ENCODE measurements at places on chromosomes 2 and 18.

DNA sequence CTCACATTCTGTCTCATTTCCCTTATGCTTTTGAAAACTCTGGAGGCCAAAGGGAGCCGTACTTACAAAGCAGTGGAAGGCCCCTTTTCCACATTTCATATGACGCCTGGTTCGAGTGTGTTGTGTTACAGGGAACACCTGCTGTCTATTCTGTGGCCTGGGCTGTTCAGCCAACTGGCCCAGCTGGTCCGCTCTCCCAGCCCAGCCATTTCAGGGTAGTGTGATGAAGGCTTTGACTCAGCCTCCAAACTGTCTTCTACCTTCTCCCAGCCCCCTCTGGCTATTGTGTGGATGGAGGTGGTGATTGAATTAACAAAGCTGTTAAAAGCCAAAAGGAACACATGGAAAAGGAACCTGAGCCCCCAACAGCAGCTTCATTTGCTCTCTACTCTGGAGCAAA, 233.8 kb downstream of the ICOS start:
- DNase-seq: no peak

- DNase-seq: peak; percentile 63
Observed at GRCh38 chr18:22186484-22186971, 17.1 kb downstream of the GATA6 start.

- no peak for DNase-seq
Observed at GRCh38 chr2:172861656-172862476, 126.2 kb downstream of the RAPGEF4 start.

DNA sequence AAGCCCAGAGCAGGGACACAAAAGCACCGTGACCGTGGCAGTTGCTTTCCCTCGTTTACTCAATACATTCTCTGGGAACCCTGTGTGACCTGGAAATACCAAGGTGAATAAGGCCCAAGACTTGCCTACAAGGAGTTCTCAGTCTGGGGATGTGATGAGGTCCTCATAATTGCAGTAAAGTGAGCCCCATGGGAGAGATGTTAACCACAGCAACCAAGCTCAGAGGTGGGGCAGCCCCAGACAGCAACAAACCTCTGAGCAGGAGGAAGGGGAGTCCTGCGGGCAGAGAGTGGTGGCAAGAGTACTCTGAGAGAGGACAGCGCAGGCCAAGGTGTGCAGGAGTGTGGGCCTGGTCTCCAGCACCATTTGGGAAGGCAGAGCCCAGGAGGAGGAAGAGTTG, 91.6 kb downstream of the TTC32 start:
- no peak for DNase-seq

GRCh38 chr2:135637456-135638087, 104.1 kb upstream of the UBXN4 start:
- DNase-seq: no peak

DNA sequence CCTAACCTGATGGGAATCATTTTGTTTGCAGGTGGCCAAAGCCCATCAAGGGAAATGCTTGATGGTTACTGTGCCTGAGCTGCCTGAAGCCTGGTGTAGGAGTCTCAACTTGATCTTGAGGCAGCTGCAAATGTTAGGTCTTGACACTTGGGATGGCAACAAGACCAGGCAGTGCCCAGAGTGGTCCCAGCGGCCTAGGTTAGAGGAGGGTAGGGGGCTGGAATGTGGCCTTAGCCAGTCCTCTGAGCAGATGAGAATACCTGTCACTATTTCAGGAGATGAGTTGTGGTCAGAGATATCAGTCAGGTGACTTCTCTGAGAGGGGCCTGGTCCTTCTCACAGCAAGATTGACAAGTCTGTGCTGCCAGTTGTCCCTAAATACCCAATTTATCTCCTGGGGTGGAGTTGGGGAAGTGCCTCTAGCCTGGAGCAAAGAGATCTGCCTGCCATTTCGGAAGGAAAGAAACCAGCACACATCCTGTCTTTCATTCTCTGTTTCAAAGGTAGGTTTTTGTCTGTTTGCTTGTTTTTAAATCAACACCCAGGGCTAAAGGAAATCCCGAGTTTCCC, 13.4 kb downstream of the SPTBN1 start:
- no peak for DNase-seq

DNA sequence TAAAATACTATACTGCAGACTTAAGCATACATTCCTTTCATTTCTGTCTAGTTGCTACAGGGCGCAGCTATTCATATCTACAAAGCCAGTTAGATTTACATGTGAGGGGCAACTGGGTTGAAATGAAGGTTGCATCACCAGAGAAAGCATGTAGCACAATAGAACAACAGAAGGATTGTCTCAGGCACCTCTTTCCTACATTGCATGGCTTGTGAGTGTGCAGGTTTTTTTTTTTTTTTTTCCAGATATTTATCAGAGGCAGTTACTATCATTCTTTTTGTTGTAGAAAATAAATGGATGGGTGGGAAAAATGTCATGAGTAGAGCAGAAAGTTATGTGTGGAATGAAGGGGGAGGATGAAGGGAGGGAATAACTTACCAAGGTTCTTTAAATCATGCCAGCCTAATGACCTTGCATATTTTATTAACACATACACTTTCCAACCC, 86.8 kb downstream of the ERBB4 start:
- DNase-seq: peak; percentile 42

DNA sequence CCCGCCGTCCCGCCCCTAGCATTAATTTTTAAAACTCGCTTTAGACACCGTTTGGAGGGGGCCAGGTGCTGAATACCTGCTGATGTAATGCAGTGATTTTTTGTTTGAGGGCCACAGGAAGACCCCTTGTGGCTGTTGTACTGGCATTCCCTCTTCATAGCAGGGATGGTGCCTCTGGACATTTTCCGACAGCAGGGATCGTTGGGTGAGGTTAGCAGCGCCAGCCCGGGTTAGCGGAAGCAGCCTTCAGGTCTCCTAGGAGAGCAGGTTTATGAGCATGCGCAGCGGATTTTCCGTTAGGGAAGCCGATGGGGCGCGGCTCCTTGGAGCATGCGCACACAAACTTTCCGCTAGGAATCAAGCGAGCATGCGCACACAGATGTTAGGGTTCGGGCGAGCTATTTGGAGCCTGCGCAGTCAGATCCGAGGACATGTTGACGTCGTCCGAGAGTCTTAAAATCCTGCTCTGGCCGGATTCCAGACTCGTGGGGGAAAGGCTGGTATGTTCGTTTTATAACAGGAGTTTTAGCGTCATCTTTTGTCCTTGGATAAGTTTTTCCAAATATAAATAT, 17.2 kb upstream of the C2orf74 start:
- DNase-seq: peak; percentile 97

- peak; percentile 89 for DNase-seq
Observed at GRCh38 chr2:191846515-191847476, at the start of gene CAVIN2. Gene CAVIN2, minus strand, starts transcription at chr2:191847088. Its CDS starts 163 bp downstream, at chr2:191846925.

- no peak for DNase-seq
Observed at GRCh38 chr2:16284941-16285625, 344.7 kb downstream of the MYCN start.

DNA sequence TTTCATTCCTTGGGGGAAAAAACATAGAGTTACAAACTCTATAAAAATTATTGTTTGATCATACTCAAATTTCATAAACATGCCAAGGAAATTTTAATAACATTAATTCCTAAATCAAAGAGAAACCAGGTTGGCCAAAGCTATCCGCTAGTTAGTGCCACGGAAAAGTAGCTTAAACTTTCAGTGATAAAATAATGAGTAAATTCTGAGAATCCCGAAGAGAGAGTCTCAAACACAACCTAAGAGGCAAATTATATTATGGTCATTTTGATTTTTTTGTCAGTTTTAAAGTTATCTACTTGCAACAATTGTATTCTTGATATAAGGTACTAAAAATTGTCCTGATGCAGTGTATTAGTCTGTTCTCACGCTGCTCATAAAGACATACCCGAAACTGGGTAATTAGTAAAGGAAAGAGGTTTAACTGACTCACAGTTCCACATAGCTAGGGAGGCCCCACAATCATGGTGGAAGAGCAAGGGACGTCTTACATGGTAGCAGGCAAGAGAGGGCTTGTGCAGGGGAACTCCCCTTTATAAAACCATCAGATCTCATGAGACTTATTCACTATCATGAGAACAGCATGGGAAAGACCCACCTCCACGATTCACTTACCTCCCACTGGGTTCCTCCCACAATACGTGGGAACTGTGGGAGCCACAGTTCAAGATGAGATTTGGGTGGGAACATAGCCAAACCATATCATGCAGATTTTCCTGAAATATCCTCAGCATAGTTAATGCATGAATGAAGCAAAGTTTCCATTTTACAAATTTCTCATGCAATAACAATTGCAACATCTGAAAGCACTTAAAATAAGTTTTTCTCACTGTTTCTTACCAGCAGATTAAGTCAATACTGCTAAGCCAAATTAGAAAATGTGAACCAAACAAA, 205.9 kb upstream of the STK17B start:
- no peak for DNase-seq

DNA sequence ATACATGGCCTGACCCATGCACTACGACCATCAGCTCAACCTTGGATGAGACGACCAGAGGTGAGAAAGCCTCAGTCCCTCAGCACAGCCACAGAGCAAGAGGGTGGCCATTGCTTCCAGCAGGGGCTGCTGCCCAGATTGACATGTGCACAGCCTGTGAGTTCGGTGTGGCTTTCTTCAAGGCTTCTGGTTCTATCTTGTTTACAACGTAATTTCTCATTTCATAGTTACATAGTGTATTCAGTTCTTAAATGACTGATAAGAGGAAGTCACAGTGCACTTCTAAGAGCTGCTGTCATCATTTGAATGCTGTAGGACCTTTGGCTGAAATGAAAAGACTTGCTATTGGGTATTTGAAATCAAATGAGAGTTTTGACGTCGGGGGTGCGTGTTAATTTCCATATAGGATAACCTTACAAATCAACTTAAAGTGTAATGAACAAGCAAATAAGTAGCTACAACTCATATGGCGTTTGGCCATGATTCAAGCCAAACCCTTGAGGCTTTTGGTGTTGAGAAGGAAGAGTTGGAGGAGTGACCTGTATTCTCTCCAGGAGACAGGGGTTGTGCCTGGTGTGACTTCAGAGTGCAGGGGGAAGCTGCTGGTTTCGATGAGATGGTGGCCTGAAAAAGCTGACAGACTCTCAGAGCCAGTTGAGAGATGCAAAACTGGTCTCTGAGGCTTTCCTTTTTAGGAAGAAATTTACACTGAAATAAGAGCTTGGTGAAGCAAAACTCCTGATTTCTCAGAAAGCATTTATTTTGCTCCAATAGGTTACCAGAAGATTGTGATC, 51.0 kb downstream of the TSHZ1 start:
- DNase-seq: no peak

GRCh38 chr2:65710356-65710755, 278.0 kb upstream of the SPRED2 start:
- no peak for DNase-seq

DNA sequence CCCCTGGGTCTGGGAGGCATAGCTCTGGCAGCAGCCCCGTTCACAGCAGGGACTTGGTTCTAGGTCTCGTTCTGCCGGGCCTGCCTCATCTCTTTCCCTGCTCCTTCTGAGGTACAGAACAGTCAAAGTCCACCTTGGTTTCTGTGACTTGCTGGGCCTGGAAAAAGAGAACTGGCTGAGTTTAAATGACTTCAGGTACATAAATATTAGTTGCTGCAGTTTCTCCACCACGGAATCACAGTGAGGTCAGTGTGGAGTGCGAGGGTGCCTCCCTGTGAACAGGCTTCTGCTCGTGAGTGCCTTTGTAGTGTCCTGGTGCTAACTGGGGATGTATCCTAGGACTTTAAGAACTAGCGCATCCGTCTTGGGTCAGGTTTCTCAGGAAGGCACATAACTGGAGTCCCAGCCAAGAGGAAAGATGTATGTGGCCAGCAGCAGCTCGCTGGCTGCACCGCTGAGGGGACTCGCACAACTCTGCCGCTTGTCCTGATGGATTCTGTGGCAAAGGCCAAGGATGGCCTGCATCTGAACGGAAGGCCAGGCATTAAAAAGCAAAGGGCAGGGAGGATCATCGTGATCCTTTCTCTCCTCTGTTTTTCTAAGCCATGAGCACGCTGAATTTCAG, 188.6 kb downstream of the SH3RF3 start:
- no peak for DNase-seq

- DNase-seq: no peak
Observed at GRCh38 chr2:229640636-229641035, 73.7 kb downstream of the DNER start.

- DNase-seq: no peak
Observed at GRCh38 chr2:182031956-182032355, 46.3 kb downstream of the PPP1R1C start.

- DNase-seq: peak; percentile 43
Observed at GRCh38 chr18:54742659-54743604, 85.3 kb upstream of the RAB27B start.

- DNase-seq: no peak
Observed at GRCh38 chr2:126475031-126475430, 180.9 kb upstream of the GYPC start.
